Brain (organoid and tissue), 16 donors: ENCODE measurements at places on chromosomes 3 and 15. TPM values are rescaled to one million over a fixed set of nuclear protein-coding genes. Genes with fewer than 3 reads are reported as not detected.

The PDZRN3 gene
- polyA plus RNA-seq: 14.2 TPM

The TRNT1 gene
- 6.3 TPM for polyA plus RNA-seq

The TRPM1 gene
- polyA plus RNA-seq: not detected

The LXN gene
- 2.1 TPM for polyA plus RNA-seq
